ENCODE measurements at places on chromosomes 6 and 20.

DNA sequence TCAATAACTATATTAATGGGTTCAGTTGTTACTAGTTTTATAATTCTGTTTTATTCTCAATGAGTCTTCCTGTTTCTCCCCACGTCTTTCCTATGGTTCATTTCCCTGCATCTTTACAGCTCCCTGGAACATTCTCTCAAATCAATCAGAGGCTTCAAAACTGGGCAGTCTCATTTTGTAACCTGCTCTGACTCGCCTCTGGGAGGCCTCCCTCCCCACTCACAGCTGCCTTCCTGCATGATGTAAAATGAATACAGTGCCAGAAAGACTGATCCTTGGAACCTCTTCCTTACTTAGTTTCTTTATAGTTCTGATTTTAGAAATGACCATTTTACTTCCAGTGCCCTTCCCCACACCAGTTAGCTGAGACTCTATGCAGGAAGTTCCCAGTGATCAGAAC lies 103.9 kb downstream of the ESR1 start:
- no peak for DNase-seq

- peak; percentile 53 for DNase-seq
Measured at GRCh38 chr6:111038534-111039252, 48.6 kb upstream of the SLC16A10 start.

DNA sequence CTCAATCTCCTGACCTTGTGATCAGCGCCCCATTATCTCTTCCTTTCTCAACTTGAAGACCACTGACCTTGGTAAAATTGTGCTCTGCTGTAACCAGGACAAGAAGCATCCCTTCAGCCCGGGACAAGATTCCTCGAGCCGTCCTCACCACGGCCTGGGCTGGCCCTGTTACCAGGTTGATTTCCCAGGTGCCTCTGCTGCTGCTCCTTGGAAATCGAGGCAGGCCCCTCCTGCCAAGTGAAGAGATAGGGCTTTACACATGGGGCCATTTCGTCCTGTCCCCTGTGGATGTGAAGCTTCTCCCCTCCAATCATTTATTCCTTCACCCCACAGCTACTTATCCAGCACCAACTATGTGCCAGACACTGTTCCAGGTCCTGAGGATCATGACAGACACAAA lies 21.5 kb downstream of the RAB44 start:
- no peak for DNase-seq

- peak; percentile 47 for DNase-seq
Measured at GRCh38 chr6:111565326-111566221, 40.1 kb downstream of the TRAF3IP2 start.

GRCh38 chr20:63238031-63238430 lies 2.3 kb downstream of the BIRC7 start:
- no peak for DNase-seq

DNA sequence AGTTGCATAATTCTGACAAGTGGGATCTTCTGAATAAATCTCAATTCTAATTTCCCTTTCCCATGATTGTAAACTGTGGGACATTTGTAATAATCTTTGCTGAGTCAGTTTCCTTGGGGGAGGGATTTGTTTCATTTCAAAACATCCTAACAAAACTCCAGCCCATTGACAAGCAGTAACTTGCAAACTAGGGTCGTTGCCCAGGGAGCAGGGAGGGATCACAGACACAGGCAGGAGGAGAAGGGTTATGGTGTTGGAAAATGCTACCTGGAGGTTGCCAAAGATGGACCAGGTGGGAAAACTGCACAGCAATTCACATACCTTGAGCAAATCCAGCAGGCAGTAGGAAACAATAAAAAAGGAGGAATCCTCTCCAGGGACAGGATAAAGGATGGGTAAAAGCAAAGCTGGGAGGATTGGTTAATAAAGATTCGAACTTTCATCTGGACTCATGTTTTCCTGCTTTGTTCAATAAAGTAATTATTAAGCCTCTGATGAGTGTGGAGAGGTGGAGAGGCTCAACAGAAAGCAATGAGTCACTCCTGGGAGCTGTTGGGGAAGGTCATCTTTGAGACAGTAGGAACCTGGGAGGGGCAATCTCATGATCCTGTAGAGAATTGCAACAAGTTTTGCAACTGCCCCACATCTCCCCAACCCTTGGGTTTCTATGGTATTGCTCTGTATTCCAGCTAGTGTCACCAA lies 87.3 kb upstream of the AKIRIN2 start:
- no peak for DNase-seq

DNA sequence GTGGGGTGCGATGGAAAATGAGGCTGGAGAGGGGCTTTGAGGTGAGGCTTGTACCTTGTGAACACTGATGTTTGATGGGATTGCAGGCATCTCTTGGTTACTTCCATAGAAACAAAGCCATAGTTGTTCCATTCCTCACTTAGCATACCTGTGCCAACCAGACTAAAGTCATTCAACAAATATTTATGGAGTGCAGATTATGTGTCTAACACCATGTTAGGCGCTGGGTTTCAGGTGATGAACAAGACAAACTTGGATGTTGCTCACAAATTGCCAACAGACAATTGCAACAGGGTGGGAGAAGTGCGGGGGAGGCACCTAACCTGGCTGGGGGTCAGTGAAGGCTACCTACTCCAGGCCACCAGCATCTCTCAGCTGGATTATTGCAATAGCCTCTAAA lies 1.5 kb downstream of the TTPAL start:
- no peak for DNase-seq

GRCh38 chr6:225121-225721 lies 67.1 kb upstream of the DUSP22 start:
- DNase-seq: peak; percentile 88

Data from stimulated activated CD4-positive, alpha-beta T cell treated with anti-CD3 and anti-CD28 coated beads, Interleukin-1b, Interleukin-23, amount 100 ng/mL, for 48 hours (primary cell).